Ureter (tissue), 1 donor: ENCODE measurements at places on chromosomes 4 and X. TPM values are rescaled to one million over a fixed set of nuclear protein-coding genes. Genes with fewer than 3 reads are reported as not detected.

DNA sequence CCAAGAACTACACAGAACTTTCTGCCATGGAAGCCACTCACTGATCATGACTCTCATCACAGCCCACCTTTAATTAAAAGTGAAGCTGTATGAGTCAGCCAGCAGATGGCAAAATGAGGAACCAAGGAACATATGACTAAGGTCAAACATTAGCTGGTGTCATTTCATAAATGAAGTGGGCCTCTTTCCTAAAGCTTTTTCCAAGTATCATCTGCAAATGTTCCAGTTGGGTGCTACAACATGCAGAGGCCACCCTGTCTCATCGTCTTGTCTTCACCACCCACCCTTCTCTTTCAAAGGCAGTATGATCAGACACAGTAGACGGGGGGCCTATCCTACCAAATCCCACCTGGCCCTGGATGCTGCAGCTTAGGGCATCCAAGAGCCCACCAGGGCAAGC is 9.2 kb upstream of the EOLA1 start:
- no peak for DNase-seq

DNA sequence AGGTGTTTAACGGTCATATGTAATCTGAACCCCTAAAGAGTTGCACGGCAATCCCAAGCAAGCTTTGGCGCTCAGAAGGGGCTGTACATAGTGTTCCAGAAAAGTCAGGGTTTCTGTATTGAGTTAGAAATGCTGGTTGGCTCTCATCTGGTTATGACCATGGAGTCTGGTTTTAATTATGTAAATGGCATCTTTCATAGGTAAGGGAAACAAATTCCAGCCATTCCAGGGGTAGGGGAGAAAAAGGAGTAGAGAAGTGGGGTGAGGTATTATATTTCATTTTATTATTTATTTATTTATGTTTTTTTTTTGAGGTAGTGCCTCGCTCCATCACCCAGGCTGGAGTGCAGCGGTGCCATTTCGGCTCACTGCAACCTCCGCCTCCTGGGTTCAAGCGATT is 15.9 kb downstream of the KLF3 start:
- no peak for DNase-seq

DNA sequence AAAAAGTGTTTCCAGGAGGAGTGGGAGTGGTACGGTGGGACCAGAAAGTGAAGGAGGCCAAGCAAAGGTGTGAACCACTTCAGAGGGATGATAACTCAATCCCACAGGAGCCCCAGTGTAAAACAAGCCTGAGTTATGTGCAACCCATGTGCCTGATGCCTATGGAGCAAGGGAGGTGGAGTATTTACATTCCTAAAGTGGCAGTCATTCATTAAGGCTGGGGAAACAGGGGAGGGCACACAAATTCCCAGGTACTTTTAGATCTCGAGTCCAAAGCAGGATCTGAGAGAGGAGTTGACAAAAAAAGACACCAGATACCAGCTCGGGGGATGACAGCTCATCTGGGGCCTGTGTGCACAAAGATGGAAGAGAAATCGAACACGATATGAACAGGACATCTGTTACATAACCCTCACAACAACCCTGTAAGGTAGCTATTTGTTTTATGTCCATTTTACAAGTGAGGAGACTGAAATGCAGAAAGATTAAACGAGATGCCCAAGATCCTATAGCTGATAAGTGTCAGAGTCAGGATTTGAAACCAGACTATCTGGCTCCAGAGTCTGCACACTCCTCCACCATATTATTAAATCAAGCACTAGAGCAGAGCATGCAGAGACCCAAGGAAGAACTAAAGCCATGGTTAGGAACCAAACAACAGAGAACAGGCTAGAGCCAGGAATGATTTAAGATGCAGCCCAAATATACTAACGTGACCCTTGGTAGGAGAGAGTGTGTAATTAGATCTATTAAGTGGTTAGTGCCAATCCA is 91.9 kb upstream of the MAPK10 start:
- DNase-seq = no peak

DNA sequence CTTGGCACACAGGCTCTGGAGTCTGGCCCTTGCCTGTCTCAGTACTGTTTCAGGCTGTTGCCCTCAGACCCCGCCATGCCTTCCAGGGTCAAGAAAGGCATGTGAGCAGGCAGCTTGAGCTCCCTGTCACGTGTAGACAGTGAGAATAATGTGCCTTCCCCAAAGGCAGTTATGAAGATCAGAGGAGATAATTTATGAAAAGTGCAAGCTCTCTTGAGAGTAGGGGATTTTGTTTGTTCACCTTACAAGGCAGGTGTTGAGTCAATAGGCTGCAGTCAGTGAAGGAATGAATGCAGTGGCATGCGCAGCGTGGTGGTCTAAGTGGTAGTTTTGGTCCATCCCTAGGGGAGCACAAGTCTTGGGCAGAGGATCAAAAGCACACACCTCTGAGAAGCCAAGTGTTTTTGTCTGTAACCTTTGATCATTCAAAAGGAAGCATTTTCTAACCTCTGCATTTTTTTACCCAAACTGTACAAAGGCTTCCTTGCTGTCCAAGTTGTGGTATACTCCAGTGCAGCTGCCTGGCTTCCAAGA is 14.4 kb downstream of the HADH start:
- no peak for DNase-seq

DNA sequence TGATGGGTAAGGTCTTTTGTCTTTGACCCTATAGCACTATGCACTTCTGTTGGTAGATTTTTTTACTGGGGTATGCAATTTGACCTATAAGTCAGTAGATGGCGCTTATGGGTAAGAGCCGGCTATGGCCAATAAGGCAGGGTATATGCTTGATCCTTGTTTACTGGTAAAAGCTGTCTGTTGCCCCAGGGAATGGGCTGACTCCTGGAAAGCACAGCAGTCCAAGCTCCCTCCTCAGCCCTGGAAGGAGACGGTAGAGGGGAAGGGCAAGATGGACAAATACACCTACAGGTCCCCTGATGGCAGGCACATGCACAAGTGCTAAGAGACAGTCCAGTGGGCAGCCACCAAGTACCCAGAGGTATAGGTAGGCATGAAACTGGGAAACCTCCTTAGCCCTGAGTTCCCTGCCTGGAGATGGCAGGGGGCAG is 63.7 kb downstream of the ADAMTS3 start:
- no peak for DNase-seq

DNA sequence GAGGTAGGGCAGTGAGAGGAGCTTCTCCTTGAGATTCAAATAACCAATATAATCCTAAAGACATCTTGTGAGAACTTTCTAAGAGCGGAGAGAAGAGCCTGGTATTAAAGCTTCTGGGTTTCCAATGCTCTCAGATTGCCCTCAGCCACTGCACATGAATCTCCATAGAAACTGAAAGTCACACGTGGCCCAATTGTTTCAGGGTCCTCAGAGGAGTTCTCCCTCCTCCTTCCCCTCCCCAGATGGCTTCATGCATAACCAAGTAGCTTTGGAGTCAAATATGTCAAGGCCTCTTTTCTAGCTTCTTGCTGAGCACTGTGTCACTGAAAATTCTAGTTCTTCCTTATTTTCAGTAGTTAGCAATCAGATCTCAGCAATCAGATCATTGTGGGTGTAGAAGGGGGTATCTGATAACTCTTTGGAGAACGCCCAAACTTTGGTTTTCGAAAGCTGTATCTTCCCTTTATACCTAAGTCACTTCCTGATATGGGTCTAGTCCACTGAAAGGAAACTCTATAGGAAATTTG is 2.2 kb downstream of the BTK start:
- DNase-seq = no peak

- DNase-seq = no peak
Observed at GRCh38 chr4:152289941-152290340, 246.0 kb downstream of the FBXW7 start.

DNA sequence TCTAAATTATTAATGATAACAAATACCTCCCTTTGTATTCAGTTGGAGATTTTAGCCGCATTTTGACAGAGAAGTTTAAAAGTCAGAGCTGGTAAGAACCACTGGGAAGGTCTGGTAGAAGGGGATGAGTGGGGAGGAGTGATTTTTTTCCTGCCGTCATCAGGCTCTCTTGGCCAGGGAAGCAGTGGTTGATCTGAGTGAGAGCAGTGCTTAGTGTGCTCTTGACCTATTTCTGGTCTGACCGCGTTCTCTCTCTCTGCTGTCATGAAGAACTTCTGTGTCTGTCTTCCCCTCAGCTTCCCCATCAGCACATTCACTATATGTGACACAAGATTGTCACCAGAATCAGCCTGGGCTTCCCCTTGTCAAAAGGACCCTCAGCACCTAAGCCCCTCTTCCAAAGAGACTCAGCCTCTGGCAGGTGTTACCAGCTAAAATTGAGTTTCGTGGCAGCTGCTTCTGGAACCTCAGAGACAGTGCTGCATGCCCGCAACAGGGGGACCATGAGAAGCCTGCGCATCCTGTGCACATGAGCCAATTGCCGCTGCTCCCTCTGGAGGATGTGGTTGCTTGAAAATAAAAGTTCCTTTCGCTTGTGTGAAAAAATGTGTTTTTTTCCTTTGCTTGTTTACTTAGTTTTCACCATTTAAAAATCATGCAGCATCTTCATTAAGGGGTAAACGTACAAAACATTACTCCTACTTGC is 268.9 kb downstream of the C4orf33 start:
- no peak for DNase-seq

UGT2B17 gene
- 0.23 TPM for total RNA-seq

DNA sequence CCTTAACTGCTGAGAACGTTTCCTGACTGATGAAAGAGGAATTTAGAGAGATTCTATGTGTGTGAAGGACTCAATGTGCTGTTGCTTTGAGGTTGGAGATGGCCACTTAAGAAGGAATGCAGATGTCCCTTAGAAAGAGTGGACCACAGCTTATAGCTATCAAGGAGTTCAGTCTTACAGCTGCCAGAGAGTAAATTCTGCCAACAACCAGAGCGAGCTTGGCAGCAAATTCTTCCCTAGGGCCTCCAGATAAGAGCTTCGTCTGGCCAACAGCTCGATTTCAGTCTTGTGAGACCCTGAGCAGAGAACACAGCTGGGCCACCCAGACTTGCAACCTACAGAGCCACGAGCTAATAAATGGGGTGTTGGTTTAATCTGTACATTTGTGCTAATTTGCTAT is 21.8 kb downstream of the MID1 start:
- DNase-seq = no peak

DNA sequence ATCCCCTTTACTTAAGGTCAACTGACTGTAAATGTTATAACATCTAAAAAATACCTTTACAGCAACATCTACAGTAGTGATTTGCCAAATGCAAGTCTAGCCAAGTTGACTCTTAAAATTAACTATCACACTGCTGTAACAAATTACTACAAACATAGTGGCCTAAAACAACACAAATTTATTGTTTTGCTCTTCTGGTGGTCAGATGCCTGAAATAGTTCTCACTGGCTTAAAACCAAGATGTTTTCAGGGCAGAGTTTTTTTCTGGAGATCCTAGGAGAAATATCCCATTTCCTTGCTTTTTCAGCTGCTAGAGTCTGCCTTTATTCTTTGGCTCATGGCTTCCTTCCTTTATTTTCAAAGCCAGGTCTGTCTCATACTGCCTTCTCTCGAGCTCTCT is 120.5 kb downstream of the ADGRL3 start:
- DNase-seq = no peak

P2RY8 gene
- 3.4 TPM for total RNA-seq

DNA sequence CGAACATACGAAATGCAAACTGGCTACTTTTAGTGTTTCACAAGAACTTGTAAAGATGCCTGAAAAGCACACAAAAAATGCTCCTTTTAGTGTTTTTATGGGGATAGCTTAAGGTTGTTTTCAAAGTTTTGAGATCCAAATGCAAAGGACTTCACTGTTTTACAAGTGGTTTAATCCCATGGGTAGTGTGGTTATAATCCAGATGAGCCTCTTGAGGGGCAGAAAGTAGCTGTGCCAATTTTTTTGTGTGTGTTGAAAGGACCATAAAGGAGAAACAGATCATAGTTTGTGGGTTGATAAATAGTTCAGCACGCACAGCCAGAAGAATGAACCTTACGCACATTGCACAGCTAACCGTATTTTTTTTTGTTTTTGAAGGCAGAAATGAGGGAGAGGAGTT is 126.9 kb upstream of the GIMD1 start:
- no peak for DNase-seq

DNA sequence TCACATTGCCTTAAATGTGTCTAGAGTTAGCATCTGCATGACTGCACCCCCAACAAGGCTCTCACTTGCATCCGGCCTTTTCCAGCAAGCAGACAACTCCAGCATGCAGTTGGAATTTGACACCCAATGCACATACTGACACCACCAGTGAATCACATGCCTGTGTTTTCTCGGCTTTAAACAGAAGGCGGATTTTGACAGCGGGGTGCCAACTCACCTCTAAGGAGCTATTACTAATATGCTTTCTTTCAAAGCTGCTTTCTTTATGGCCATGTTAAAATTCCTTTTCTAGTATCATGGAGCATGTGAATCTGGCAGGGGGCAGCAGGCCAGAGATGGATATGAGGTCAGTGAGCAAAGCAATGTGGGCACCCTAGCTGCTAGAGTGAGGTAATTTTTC is 78.0 kb upstream of the CLNK start:
- no peak for DNase-seq

DNA sequence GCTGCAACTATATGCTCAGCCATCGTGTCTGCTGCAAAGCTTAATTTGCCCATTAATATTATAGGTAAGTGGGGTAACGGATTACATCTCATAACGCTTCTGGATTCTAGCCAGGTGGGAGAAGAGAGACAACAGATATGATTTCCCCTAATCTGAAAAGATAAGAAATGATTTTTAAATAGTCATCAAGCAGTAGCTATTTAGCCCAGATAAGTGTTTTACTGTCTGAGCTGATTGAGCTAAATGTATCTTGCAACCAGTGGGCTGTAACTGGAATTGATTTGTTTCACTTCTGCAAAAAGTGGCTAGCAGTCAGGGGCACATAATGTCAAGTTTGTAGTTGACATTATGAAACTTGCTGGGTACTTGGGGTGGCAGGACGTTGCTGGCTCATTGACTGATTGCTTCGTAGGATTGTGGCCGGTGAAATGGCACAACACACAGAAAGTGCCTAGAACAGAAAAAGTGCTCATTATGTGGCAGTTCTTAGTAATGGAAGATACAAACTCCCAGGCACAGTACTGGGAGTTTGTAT is 18.5 kb downstream of the LAP3 start:
- no peak for DNase-seq

- DNase-seq = no peak
Observed at GRCh38 chr4:92825256-92825655, 521.5 kb downstream of the GRID2 start.

- DNase-seq = no peak
Observed at GRCh38 chr4:153204728-153205648, 745 bp downstream of the TRIM2 start.

GRCh38 chr4:83625821-83626220 is 89.9 kb downstream of the GPAT3 start:
- no peak for DNase-seq
